ENCODE measurements at places on chromosomes 3 and 15. TPM values are rescaled to one million over a fixed set of nuclear protein-coding genes. Genes with fewer than 3 reads are reported as not detected.

TRPM1 gene
- total RNA-seq, result not detected

GRCh38 chr15:36982430-36982829 is 117.9 kb downstream of the MEIS2 start:
- no peaks in the 10 kb centered on the region for H3K4me1 ChIP-seq
- no peak for DNase-seq
- H3K36me3 ChIP-seq, result peaks cover 18% of the 10 kb centered on the region
- H3K4me3 ChIP-seq, result no peak overlapping the region

DNA sequence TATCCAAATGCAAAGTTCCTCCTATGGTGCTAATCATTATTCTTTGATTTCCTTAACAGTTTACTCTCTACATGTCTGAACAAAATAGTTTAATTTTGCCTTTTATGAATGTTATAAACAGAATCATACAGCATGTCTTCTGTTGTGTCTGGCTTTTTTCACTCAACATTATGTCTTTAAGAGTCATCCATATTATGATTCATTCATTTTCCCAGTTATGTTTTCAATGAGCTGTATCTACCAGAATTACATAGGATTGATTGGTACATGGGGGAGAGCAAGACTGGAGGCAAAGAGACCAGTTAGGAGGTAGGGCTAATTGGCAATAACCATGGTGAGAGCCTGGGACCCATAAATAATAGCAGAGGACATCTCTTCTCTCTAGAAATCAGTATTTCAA is 16.6 kb upstream of the RAP2B start:
- DNase-seq, result no peak
- no peak overlapping the region for H3K27ac ChIP-seq
- H3K36me3 ChIP-seq, result no peaks in the 10 kb centered on the region
- H3K27me3 ChIP-seq, result no peaks in the 10 kb centered on the region
- no peak overlapping the region for H3K4me3 ChIP-seq

DNA sequence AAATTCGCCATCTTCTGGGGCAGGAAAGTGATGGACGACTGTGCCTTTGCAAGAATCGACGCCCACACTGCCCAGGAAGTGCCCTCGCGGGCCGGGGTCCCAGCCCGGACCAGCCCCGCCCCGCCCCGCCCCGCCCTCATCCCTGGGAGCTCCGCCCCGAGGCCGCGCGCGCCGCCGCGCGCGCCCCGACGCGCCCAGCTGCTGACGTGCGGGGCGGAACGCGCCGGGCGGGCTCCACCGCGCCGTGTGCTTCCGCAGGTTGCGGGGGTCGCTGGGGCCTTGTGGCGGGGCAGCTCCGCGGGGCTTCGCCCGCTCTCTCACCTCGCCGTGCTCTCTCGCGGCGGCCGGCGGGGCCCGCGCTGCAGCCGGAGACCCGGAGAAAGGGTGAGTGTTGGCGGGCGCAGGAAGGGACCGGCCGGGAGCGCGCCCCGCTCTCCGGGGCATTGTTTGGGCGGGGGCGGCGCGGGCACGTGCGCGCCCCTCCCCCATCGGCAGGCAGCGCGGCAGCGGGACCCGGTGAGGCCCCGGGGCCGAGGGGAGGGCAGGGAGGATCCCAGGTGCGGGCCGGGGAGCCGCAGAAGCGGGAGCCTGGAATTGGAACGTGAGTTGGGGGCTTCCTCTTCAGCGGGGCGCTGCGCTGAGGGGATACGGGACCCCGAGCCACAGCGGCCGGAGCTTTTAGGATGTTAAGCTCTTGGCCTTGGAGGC is at the start of gene YEATS2:
Gene YEATS2 (plus strand): TSS at position 188 of the 708 bp plus-strand sequence. CDS start 17,366 bp downstream, outside the sequence.
- DNase-seq, result peak; percentile 80
- peaks cover 20% of the 10 kb centered on the region for H3K4me1 ChIP-seq
- peaks cover 1% of the 10 kb centered on the region for H3K27me3 ChIP-seq
- peak within 1 kb of the TSS; percentile 95 for H3K4me3 ChIP-seq
- no peaks in the 10 kb centered on the region for H3K36me3 ChIP-seq

GRCh38 chr3:154197751-154198150 is 76.6 kb downstream of the ARHGEF26 start:
- H3K27ac ChIP-seq, result no peak overlapping the region
- DNase-seq, result no peak
- no peaks in the 10 kb centered on the region for H3K4me1 ChIP-seq
- no peak overlapping the region for H3K4me3 ChIP-seq
